H9 (cell line): ENCODE measurements at places on chromosomes 11 and 22. TPM values are rescaled to one million over a fixed set of nuclear protein-coding genes. Genes with fewer than 3 reads are reported as not detected.

Gene MCHR1
- total RNA-seq: 2.8 and 2.9 TPM in 2 replicates

Gene UVRAG
- 15.0 and 18.5 TPM in 2 replicates for total RNA-seq

- peak; percentile 35 for DNase-seq
Measured at GRCh38 chr22:45878901-45879551, 97.9 kb downstream of the WNT7B start.

DNA sequence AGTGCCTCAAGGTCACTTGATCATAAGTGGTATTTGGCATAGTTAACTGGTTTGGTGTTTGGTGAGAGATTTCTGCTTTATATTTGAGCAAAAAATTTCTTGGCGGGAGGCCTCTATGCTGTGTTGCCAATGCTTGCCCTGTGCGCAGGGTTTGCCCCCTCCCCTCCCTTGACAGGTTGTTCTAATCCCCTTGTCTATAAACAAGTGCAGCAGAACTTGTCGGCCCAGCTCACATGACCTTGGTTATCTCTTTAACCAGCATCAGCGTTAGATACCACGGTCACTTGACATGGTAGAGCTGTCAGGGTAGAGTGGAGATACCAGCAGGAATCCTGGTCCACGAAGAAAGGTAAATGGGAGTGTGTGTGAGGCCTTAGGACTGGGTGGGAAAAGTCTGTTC, 35.6 kb downstream of the MARK2 start:
- DNase-seq: no peak

GRCh38 chr22:21712751-21713427, 22.7 kb downstream of the YPEL1 start:
- DNase-seq: peak; percentile 59

- no peak for DNase-seq
Measured at GRCh38 chr11:12455938-12456337, 78.6 kb downstream of the PARVA start.

GRCh38 chr11:102467853-102468580, 15.5 kb upstream of the TMEM123 start:
- DNase-seq: no peak

DNA sequence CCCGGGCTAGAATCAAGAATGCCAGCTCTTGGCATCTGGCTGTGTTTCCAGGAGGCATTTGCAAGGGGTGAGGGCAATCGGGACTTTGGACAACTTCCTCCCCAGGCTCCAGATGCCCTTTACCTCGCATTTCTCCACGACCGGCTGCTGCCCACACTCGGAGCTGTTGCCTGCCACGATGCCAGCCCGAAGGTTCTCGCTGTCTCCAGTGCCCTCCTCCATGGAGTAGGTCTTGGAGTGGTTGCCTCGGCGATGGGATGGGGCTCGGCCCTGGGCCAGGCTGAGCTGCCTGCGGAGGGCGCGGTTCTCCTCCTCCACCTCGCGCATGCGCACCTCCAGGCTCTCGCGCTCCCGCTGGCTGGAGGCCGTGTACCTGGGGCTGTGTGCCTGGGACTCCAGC, 270.0 kb downstream of the LARGE1 start:
- no peak for DNase-seq

Gene TPBGL
- 0.61 and 0.64 TPM in 2 replicates for total RNA-seq

Gene ABCC8
- total RNA-seq: 2.4 and 3.2 TPM in 2 replicates

GRCh38 chr11:77236901-77237300, 64.6 kb downstream of the GDPD4 start:
- no peak for DNase-seq

GRCh38 chr11:41999066-41999465, 539.6 kb upstream of the LRRC4C start:
- DNase-seq: no peak

DNA sequence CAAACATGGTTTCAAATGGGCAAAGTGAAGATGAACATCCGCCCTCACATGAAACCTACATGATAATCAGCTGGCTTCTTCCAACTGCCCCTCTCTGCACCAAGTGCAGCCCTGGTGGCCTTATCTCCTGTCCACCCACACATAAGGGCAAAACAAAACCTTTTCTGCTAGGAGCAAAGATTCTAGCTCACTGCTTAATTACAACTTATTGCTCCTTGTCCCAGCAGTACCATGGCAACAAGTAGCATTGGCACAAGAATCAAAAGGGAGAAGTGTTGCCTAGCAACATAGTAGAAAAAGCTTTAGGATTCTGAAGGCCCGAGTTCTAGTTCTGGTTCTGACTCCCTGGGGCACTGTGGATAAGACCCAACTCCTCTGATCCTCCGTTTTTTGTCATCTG, 68.7 kb upstream of the BMAL1 start:
- no peak for DNase-seq

DNA sequence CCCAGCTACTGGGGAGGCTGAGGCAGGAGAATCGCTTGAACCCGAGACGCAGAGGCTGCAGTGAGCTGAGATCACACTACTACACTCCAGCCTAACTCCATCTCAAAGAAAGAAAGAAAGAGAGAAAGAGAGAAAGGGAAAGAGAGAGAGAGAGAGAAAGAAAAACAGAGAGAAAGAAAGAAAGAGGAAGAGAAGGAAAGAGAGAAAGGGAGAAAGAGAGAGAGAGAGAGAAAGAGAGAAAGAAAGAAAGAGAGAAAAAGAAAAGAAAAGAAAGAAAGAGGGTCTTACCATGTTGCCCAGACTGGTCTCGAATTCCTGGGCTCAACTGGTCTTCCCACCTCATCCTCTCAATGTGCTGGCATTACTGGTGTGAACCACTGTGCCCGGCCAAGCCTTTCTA, 22.3 kb downstream of the FBLN1 start:
- no peak for DNase-seq

Gene KCNK7
- 1.8 and 2.8 TPM in 2 replicates for total RNA-seq

- DNase-seq: no peak
Measured at GRCh38 chr11:125250318-125251213, 86.0 kb downstream of the PKNOX2 start.

Gene NUCB2
- 29.1 and 33.0 TPM in 2 replicates for total RNA-seq

Gene SLC22A25
- total RNA-seq: not detected in 2 replicates

DNA sequence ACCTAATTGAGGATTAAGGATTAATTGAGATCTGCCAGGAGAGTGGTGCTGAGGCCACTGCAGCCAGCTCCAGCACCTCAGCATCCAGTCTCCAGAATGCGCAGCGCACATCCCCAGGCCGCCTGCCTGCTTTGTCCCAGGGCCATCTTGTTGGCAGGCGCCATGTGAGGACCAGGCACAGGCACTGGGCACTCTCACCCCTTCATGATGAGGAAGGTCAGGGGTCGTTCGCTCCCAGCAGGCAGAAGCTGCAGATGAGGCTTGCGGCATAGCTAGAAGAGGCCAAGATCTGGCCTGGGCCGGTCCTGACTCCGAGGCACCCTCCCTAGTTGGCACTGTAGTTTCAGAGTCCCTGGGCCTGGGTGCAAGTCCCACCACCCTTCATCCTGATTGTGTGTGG, 6.4 kb downstream of the CABP2 start:
- DNase-seq: no peak

GRCh38 chr22:49545606-49546005, 282.1 kb downstream of the BRD1 start:
- no peak for DNase-seq

Gene PVALB
- 2.7 and 3.0 TPM in 2 replicates for total RNA-seq

- DNase-seq: no peak
Measured at GRCh38 chr11:32643526-32643925, 59.9 kb downstream of the EIF3M start.

DNA sequence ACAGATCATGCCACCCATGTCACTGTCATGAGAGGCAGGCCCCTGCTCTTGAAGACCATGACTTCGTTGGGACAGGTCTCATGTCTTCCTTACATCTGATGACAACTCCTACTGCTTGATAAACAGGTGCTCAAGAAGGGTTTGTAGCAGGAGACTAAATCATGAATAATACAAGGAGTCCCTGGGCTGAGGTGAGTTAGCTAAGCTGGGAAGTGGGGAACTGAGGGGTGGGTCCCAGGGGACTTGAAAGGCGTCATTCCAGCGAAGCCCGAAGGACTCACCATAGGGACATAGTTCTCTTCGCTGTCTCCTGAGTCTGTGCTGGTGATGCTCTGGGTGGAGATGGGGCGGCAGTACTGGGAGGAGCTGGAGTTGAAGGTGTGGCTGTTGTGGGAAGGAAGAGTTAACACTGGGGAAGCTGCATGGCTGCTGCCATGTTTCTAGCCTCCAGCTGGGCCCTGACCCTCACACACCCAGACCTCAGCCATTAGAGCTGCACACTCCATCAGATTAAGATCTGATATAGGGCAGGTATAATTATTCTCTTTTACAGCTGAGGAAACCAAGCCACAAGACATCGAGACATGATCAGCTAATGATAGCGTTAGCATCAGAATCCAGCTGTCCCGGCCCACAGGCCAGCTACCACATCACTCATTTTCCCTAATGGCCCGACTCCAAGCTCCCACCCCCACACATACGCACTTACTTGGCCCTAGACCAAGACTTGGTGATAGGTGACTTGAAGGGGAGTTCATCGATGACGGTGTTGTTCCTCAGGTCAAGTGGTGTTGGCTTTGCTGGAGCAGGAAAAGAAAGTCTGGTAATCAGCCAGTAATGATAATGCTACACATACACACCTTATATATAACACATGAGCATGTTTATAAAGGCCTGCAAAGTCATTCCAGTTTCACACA, 32.9 kb downstream of the USP35 start:
- peak; percentile 23 for DNase-seq

Gene PAMR1
- 2.4 and 2.9 TPM in 2 replicates for total RNA-seq

DNA sequence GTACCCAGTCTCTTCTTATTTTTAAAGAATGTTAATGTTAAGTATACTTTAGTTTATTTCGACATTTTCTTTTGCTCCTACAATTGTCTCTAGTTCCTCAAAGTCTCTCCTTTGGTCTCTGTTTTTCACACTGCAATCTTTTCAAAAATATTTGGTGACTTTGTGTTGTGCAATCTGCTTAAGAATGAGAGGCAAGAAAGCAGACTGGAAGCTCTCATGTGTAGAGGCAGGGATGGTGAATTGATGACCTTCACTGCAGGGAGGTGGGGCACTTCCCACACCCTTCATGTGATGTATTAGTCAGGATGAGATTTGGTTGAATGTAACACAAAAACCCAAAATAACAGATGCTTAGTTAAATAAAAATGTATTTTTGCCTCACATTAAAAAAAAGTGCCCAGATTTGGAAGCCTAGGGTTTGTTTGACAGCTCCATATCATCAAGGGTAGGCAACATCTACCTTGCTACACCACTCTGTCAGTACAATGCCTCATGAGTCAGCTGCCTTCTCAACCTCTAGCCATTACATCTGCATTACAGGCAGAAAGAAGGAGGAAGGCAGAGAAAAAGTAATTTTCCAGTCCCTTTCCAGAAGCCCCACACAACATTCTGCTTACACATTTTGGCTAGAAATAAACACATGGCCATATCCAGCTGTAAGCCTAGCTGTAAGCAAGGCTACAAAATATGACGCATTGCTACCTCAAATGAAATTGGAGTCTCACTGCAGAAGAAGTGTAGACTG, 3.8 kb upstream of the MMP27 start:
- DNase-seq: no peak

- no peak for DNase-seq
Measured at GRCh38 chr11:77747381-77747969, 73.0 kb downstream of the RSF1 start.

- no peak for DNase-seq
Measured at GRCh38 chr22:44887941-44888366, 121.9 kb downstream of the PHF21B start.

- no peak for DNase-seq
Measured at GRCh38 chr11:88814076-88814475, 251.7 kb downstream of the GRM5 start.

Gene OSBP2
- total RNA-seq: 3.4 and 3.6 TPM in 2 replicates

DNA sequence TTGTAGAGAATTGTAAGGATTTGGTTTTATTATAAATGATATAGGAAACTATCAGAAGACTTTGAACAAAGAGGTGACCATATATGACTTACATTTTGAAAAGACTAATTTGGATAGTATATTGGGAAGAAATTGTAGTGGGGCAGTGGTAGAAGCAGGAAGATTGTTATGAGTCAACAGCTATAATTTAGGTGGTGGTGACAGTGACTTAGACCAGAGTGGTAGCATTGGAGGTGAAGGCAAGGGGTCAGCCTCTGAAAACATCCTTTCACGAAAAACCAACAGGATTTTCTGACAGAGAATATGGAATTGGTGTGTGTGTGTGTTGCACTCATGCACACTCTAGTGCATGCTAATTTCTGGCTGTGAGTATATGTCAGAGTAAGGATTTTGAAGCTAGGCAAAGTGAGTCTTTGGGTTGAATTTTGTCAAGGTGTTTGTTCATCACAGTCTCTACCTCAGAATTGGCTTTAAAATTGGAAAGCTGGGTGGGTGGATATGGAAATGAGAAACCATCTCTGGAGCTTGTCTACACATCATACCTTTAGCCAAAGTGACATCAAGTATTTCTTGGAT, 8.2 kb upstream of the HBE1 start:
- no peak for DNase-seq

DNA sequence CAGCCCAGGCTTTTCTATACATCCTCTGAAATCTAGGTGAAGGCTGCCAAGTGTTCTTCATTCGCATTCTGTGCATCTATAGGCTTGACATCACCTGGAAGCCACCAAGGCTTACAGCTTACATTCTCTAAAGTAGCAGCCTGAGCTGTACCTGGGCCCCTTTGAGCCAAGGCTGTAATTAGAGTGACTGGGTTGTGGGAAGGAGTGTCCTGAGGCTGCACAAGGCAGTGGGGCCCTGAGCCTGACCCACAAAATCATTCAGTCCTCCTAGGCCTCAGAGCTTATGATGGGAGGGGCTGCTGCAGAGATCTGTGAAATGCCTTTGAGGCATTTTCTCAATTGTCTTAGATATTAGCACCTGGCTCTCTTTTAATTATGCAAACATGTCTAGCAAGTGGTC, 33.0 kb upstream of the RDX start:
- DNase-seq: no peak

DNA sequence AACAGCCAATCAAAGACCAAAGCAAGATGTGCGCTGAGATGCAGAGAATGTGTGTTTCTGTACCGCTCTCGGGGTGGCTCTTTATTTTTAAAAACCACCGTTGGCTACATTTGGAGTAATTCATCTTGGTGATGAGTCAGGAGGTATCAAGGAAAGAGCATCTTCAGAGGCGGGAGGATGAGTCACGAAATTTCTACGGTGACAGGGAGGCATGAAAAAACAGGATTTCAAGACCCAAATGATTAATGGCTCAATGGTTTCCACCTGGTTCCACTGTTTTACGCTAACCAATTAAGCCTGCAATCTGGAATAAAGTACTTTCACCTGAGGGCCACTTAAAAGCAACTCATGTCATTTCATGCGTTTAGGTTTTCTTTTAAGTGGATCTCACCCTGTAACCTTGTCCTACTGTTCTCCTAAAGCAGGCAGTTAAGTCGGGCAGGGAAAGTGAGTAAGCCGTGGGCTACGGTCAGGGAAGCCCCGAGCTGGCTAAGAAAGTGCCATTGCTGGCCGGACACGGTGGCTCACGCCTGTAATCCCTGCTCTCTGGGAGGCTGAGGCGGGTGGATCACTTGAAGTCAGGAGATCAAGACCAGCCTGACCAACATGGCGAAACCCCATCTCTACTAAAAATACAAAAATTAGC, 74.6 kb downstream of the CELSR1 start:
- DNase-seq: no peak
